NCI-H1105 (cell line): ENCODE measurements at places on chromosomes 6 and 20.

- DNase-seq = no peak
Observed at GRCh38 chr6:37149745-37150144, 20.2 kb upstream of the PIM1 start.

DNA sequence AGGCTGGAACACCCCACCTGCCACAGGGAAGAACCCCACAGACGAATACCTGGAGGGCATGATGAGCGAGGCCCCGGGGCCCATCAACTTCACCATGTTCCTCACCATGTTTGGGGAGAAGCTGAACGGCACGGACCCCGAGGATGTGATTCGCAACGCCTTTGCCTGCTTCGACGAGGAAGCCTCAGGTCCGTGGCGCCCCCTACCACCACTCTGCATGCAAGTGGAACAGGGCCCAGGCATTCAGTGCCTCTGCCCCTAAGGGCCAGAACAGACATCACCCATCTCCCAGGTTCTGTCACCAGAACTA, 6.6 kb downstream of the MYL9 start:
- DNase-seq = no peak

DNA sequence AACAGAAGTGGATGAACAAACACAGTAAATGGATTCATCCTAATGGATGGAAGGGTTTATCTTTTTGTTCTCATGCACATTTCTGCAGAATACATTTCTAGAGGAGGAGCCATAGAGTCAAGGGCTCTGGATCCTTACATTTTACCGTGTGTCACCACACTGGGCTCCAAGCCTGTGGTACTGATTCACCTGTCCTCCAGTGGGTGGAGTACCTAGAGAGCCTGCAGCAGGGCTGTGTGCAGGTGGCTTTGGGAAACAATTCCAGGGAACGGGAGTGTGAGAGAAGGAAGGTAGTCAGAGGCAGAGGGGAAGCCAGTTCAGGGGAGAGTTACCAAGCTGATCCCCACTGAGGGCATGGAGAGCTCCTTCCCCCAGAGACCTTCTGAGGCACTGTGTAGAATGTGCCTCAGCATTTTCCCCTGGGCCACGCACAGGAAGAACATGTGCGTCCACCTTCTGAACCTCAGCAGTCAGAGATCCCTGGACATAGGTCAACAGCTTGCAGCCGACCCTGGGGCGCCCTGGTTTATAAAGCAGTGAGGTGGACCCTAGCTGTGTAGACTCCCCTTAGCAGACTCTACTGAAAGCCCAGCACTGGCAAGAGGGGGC, 85.3 kb upstream of the SLC22A23 start:
- DNase-seq = peak; percentile 16

- DNase-seq = no peak
Observed at GRCh38 chr20:13008761-13009681, at the start of gene SPTLC3. SPTLC3 (plus strand) TSS chr20:13008972; CDS start chr20:13009268, 296 bp downstream.

DNA sequence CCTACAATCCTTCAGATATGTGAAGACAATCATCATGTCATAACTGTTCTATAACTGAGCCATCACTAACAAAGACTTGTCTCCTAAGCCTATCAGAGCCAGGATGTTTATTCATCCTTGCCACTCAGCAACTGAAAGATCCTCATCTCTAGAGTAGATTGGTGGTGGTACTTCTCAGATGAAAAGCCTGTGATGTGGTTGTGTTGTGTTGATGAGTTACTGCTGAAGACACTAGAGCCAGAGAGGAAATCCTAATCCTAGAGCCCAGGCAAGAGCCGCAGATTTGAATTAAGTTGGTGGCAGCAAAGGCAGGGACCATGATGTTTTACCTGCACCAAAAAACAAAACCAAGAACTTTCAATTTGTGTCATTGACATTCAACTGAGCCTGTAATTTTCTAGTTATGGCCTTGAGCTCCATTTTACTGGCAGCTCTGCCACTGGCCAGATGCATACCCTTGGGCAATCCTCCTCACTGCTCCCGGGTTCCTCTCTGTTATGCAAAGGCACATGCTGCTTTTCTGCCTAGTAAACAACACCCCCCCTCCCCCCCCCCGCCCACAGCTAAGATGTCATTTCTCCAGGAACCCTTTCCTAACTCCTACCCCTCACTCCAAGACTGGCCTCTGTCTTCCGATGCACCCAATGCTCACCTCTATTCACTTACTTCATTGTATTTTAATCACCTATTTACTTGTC, 50.2 kb upstream of the REV3L start:
- no peak for DNase-seq

DNA sequence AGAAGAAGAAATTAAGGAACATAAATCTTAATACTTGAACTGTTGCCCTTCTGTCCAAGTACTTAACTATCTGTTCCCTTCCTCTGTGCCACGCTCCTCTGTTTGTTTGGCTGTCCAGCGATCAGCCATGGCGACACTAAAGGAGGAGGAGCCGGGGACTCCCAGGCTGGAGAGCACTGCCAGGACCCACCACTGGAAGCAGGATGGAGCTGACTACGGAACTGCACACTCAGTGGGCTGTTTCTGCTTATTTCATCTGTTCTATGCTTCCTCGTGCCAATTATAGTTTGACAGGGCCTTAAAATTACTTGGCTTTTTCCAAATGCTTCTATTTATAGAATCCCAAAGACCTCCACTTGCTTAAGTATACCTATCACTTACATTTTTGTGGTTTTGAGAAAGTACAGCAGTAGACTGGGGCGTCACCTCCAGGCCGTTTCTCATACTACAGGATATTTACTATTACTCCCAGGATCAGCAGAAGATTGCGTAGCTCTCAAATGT, 17.1 kb downstream of the IRF4 start:
- DNase-seq = no peak

GRCh38 chr6:40788661-40789655, 201.8 kb upstream of the LRFN2 start:
- no peak for DNase-seq

DNA sequence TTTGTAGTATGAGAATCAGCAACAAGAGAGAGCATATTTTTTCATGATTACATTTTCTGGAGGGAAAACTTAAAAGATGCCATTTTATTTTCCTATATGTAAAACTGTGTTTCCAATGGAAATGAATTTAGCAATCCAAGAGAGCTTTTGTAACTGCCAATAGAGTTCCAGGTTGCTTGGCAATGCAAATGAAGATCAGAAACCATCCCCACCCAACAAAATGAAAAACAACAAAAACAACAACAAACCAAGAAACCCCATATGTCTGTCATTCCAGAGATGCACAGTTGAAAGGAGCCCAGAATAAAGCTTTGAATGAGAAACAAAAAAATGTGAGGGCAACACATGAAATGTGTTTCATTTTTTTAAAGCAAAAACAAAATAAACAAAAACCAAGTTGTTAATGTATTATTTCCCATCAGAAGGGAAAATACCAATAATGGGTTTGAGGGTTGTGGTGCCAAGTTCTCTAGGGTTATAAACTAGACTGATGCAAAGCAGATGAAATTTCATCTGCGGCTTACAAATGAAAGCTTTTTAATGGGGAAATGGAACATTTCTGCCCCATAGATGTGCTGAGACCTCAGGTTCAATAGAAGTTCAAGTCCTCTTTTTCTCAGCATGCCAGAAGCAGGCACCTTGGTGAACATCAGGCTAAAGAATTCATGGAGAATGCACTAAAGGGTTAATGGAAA, 121.5 kb upstream of the MCHR2 start:
- DNase-seq = no peak

DNA sequence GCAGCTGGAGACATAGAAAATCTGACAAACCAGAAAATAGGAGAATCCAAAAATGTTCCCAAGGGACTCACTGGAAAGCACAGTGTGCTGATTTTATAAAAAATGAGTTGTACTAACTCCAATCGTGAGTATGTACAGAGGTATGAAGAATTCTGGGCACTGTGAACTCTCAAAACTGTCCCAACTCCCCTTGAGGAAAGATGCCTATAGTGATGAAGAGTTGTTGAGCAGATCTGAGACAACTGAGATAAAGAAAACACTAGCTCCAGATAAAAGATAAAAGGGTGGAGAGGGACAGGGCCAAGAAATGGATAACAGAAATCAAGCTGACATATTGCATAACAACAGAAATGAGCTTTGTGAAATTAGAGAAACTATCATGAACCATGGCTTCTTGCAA, 481.4 kb downstream of the MAFB start:
- DNase-seq = no peak

GRCh38 chr20:7977709-7978108, 37.5 kb upstream of the HAO1 start:
- no peak for DNase-seq

GRCh38 chr6:73642530-73642929, 11.3 kb downstream of the SLC17A5 start:
- no peak for DNase-seq

GRCh38 chr6:145139140-145139850, 596.0 kb downstream of the EPM2A start:
- DNase-seq = peak; percentile 52

DNA sequence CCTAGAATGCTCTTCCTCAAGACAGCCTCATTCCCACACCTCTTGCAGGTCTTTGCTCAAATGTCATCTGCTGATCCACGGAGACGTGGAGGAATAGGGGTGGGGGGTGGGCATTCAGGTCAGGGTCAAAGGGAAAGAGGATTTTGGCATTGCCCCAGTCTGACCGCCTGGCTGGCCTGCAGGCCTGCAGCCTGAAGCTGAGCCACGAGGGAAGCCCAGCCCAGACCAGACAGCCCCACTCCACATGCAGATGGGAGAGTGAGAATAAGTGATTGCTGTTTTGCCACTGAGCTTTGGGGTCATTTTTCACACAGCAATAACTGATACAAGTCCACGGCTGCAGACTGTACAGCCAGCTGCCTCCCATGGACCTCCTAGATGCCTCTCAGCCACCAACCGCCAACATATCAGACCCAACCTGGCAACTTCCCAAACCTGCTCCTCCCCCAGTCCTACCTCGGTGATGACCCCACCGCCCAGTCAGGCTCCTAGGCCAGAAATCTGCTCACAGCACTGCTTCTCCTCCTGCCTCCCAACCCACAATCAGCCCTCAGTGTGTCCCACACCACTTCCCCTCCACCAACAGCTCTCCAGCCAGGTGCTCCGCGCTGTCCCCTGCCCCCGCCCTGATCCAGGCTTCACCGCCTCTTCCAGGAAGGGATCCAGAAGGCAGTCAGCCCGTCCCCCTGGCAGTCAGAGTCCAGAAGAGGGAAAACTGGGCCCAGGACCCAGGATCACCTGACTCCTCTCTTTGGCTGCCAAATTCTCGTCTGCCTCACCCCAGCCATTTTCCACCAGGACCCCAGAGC, 14.0 kb downstream of the KIAA1755 start:
- DNase-seq = no peak

GRCh38 chr6:169953686-169954085, 202.3 kb downstream of the ERMARD start:
- DNase-seq = no peak

GRCh38 chr6:44399991-44400390, 12.5 kb downstream of the CDC5L start:
- DNase-seq = no peak

DNA sequence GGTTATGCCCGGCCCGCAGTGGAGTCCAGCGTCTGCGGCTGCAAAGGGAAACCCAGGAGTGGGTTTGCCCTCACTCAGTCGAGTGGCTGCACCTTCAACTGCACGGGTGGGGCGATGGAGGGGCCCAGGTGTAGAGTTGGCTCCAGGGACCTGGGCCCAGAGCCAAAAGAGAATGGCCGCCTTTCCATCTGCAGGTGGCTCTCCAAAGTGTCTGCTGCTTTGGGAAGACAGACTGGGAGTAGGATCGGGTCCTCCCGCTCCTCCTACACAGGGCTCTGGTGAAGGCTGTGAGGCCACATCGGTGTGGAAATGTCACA, 80.1 kb downstream of the PTPN1 start:
- peak; percentile 74 for DNase-seq

GRCh38 chr20:3483784-3484183, 13.0 kb downstream of the ATRN start:
- no peak for DNase-seq

DNA sequence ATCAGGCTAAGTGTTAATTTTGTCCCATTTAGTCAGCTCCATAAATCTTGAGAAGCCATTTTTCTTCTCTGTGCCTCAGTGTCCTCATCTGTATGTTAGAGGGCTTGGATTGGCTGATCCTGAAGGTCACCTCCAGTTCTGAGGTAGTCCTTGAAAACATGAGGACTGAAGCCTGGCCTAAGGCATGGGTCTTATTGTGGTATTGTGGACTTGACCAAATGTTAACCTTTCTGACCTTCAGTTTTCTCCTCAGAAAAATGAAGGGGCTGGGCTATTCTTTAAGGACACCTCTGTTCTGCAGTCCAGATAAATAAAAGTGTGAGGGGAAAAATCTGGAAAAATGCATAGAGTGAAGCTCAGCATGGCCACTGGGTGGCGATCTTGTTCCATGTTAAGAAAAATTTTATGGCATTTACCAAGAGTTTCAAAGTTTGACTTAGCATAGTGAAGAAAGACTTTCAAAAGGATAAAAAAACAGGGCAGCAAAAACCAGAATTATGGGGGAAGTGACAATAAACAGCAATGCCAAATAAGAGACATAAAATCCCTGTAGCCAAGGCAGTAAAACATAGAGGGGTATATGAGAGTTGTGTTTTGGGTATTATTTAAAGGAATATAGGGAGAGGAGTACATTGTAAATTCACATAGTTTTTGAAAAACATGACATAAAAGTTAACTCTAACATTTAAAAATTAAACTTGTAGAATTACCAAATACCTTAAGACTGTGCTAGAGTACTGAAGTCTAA, 13.2 kb upstream of the TFB1M start:
- peak; percentile 64 for DNase-seq

GRCh38 chr20:14336686-14337085, 726 bp downstream of the FLRT3 start:
- no peak for DNase-seq

GRCh38 chr6:28393912-28394662, 5.5 kb downstream of the ZSCAN12 start:
- DNase-seq = no peak

DNA sequence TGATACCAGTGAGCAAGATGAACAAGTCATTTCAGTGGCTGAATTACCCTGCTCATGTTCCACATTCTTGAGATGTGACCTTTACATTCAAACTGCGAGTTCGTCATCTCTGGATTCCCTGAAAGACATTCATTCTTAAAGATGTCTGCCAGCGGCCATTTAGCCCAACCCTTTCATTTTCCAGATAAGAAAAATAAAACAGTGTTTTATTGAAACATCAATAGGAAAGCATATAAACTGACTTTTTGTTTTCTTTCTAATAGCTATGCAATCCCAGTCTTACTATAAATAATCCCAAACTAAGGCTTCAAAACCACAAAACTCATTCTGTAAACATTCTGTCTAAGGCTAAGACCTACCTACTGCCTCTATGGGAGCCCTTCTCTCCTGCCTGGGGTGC, 134.0 kb downstream of the SAMD5 start:
- DNase-seq = no peak

GRCh38 chr6:146946559-146946958, 257.7 kb upstream of the STXBP5 start:
- DNase-seq = no peak

DNA sequence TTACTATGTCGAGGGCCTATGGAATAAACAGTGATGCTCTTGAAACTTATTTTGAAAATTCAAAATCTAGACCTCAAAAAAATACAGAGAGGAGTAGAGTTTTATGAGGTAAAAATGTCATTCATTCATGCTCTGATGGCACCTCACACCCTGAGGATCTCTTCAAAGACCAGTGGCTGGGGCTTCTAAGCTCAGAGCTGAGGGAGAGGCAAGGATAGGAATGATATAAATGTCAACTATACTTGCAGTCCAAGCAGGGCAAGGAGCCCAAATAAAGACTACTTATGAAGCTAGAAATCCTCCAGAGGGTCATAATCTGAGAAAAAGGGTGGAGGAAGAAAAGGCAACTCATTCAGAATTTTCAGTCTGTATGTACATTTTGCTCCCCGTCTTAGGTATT, 136.7 kb upstream of the CARMIL1 start:
- DNase-seq = no peak
